ENCODE measurements at places on chromosomes 6 and 20. TPM values are rescaled to one million over a fixed set of nuclear protein-coding genes. Genes with fewer than 3 reads are reported as not detected.

TOX2 gene
- 9.2 TPM for total RNA-seq

IRF4 gene
- total RNA-seq, result not detected

ABHD16B gene
- not detected for total RNA-seq

POLH gene
- total RNA-seq, result 10.5 TPM

TRIM40 gene
- total RNA-seq, result not detected

CASP8AP2 gene
- total RNA-seq, result 3.2 TPM

TFAP2C gene
- not detected for total RNA-seq

DAAM2 gene
- 12.2 TPM for total RNA-seq

SAYSD1 gene
- 12.5 TPM for total RNA-seq

Data from cardiac atrium fibroblast (primary cell).